ENCODE measurements at places on chromosomes 5 and 9.

- DNase-seq, result no peak
Observed at GRCh38 chr5:109455598-109456096, 45.9 kb upstream of the PJA2 start.

GRCh38 chr5:173973616-173973969, 15.4 kb upstream of the C5orf47 start:
- DNase-seq, result no peak

- no peak for DNase-seq
Observed at GRCh38 chr5:94442991-94443390, 175.4 kb downstream of the KIAA0825 start.

DNA sequence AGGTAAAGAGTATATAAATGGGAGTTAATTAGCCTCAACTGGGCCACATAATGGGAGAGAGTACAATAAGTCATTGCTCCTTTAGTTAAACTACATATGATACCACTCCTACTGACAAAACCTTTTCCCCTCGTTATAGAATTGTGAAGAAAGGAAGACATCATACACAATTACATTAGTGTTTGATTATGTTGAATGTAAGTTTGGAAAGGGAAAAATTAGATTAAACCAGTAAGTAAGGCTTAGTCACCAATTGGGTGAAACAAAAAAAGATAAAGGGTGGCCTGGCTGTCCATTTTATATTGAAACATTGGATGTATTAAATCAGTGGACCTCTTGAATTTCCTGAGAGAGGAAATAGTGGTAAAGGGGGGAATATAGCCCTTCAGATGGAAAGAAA, 464.3 kb upstream of the PAPPA start:
- no peak for DNase-seq

GRCh38 chr5:138504799-138505198, 38.2 kb downstream of the ETF1 start:
- DNase-seq, result no peak

- DNase-seq, result peak; percentile 69
Observed at GRCh38 chr9:272251-273213, 57.9 kb downstream of the DOCK8 start.

DNA sequence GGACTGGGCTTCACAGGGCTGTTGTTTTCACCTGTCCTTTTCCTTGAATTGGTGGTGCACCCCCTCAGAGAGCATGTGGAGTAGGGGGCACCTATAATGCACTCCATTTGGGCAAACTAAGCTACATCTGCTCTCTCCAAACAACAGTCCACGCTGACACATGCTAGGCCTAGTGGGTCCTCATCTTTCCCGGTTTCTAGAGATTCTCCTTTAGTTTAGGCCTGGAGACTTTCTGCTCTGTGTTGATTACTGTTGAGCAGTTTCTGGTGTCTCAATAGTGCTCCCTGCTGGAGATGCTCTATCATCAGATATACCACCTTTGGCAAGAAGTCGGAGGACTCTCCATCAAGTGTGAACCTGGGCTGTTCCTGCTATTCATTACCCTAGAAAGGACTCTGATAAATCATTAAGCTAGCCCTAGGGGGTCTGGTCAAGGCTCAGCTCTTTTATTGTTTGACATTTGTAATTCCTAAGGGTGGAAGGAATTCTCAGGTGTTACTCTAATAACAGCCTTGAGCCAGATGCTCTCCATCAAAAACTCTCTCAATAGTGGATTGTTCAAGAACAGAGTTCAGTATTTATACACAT, 64.0 kb upstream of the FYB1 start:
- DNase-seq, result peak; percentile 61

- DNase-seq, result no peak
Observed at GRCh38 chr9:118721923-118722322, 647.3 kb downstream of the BRINP1 start.

- no peak for DNase-seq
Observed at GRCh38 chr5:76445830-76446229, 42.7 kb downstream of the IQGAP2 start.

GRCh38 chr9:11457825-11458790, 845.3 kb upstream of the PTPRD start:
- no peak for DNase-seq

GRCh38 chr9:124510650-124511425, 3.6 kb upstream of the NR5A1 start:
- DNase-seq, result no peak

DNA sequence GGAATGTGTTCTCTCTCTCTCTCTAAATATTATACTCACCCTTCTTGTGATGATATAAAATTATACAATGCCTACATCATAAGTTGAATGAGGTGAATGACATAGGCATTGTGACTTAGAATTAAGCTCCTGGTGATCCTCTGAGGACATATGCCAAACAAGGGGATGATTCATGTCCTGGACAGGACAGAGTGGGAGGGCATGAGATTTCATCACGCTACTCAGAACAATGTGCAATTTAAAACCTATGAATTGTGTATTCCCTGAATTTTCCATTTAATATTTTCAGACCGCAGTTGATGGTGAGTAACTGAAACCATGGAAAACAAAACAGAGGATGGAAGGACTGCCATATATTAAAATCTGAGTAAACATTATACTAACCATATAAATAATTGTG, 782.2 kb upstream of the NUDT12 start:
- no peak for DNase-seq

- DNase-seq, result peak; percentile 58
Observed at GRCh38 chr9:33374634-33375237, 27.6 kb downstream of the AQP7 start.

DNA sequence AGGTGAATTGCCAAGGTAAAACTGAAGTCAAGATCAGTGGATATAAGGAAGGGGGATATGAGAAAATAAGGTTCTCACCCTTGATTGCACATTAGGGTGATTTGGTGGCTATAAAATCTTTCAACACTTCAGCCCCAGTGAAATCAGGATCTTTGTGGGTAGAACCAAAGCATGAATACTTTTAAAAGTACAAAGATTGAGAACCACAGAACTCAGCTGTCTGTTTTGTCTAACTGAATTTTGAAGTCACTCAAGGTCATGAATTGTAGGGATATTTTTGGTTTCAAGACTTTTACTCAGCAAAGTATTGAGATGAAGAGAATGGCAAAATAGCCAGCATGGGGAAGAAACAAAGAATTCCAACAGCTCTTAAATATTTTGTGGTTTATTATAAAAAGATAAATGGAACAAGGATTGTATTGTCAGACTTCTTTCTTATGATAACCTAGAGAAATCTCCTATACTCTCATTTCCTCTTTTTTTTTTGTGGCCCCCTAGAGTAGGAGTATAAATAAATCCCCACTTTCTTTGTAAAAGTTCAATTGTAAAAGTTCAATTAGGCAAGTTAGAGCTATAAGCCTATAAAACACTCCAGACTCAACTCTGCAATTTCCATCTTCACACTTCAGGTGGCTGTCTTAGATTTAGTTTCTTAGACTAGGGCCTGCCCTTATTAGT, 272.9 kb downstream of the PDE4D start:
- no peak for DNase-seq

DNA sequence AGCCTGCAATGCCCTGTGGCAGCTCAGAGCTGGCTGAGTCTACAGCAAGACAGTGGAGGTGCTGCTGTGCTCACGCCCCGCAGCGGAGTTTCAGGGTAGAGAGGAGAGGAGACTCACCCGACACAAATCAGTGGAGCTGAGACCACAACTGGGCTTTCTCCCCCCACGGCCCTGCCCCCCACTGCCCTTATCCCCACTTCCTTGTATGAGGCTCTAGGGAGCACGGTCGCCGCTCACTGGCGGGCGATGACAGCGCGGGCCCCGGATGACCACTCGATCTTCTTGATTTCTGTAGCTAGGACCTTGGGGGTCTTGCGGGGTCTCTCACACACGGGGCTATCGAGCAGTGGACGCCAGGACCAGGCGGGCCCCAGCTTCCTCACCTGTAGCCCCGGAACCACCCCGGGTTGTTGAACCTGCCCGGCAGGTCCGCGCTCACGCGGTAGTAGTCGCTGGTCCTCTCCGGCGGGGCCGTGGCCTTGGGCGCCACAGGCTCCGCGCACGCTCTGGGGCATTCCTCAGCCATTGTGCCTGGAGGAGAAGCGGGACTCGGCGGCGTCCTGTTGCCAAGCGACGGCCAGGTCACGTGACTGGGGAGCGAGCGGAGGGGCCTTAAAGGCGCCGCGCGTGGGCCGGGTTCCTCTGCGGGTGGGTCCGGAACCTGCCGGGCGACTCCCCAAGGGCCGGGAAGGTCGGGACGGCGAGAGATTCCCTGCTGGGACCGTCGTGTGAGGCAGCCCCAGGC, 984 bp upstream of the MRPS2 start:
- peak; percentile 90 for DNase-seq

GRCh38 chr5:91141642-91142041, 241.5 kb downstream of the ARRDC3 start:
- no peak for DNase-seq

- DNase-seq, result no peak
Observed at GRCh38 chr5:14464671-14465070, 116.9 kb upstream of the OTULINL start.

GRCh38 chr5:95284572-95285408, at the start of gene MCTP1:
TSS of gene MCTP1 (minus strand) at chr5:95285094.
- DNase-seq, result no peak

DNA sequence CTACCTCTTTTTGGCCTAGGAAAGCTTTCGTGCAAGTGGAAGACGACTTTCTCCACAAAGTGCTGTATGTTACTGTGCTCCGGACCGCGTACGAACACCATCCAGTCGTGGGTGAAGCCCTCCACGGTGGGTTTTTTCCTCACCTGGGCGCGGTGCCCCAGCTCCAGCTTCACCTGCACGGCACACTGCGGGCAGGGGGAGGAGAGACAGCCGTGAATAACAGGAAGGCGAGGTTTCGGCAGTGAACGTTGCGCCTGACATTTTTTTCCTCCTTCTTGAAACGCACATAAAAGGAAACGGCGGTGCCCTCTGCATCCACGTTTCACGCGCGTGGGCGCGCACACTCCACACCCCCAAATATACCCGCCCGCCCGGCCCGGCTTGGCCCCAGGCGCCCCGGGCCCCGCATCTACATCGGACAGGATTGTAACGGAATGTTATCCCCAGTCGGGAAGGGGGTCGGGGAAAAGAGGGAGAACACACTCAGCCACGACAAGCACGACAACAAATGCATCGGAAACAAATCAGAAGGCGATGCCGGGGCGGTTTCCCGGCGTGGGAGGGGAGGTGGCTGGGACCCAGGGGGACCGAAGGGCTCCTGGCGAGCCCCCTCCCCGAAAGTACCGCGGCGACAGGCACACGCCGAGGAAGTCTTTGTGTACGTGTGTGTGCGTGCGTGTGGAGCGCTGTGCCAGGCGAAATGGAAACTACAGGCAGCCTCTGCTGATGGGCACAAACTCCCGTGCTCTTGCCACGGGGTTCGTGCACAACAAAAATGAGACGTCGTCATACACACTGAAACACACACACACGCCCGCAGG, 1.4 kb downstream of the MLLT3 start:
- DNase-seq, result peak; percentile 43

DNA sequence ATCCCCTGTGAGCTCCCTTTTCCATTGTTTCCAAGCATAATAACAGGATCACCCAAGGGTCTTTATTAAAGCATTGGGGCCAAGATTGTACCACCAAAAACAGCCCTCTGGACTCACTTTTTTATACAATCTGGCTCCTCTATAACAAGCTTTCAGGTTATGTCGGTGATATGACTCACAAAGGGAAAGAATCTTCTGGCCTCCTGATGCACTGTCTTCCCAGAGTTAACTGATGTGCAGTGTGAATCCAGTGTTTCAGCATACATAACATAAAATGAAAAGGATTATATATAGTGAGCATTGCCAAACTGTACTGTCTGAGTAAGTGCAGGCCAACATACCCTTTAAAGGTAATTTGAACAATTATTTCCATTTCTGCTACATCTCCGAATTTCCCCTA, 33.9 kb upstream of the MAN2A1 start:
- no peak for DNase-seq

GRCh38 chr5:67310169-67310568, 113.6 kb upstream of the CD180 start:
- DNase-seq, result no peak

DNA sequence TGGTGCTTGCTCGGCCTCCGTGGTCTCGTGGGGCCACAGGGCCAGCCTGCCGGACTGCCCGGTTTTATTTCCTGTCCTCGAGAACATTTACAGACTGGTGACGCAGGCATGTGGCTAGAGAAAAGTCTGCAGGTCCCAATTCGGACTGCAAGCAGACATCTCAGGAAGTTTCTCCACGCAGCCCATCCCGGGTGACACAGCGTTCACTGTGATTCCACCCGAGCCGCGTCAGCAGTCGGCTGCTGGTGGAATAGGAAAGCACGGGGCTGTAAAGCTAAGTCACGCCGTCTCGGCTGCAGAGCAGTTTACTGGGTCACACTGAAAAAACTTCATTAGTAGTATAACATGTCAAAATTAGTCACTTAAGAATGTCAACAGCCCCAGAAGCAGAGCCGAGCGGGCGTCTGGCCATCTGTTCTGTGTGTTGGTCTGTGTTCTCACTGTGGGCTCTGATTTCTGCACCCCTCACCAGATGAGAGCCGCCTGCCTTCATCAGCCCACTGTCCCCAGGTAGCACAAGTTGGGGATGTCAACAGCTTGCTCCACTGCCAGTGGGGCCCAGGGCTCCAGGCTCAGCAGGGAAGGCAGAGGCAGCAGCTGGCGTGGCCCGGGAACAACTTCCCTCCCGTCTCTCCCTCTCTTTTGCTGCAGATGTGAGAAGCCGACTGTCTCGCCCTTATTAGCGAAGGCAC, 363.7 kb downstream of the IRX2 start:
- DNase-seq, result no peak

DNA sequence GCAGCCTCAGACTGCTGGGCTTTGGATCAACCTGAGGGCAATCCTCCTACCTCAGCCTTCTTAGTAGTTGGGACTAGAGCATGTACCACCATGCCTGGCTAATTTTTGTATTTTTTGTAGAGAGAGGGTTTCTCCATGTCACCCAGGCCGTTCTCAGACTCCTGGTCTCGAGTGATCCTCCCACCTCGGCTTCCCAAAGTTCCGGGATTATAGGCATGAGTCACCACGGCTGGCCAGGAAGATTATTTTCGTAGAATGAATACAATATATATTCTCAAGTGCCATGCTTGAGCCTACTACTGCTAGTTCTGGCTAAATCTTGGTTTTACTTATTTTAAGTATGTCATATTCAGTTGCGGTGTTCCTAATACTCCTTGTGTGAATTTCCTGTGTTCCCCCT, 88.2 kb upstream of the CLINT1 start:
- DNase-seq, result no peak

DNA sequence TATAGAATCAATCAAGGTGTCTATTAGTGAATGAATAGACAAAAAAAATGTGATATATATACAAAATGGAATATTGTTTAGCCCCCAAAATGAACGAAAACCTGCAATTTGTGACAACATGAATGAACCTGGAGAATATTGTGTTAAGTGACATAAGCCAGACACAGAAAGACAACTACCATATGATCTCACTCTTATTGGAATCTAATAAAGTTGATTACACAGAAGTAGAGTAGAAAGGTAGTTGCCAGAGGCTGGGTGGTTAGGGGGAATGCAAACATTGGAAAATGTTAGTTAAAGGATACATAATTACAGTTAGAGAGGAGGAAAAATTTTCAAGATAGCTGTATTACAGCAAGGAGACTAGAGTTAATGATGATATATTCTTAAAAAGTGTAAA, 1962.3 kb downstream of the EFNA5 start:
- DNase-seq, result no peak

All from activated gamma-delta T cell treated with Interleukin-2 at 50 U/mL for 16 hours (primary cell).